ENCODE measurements at places on chromosomes 6 and 20.

DNA sequence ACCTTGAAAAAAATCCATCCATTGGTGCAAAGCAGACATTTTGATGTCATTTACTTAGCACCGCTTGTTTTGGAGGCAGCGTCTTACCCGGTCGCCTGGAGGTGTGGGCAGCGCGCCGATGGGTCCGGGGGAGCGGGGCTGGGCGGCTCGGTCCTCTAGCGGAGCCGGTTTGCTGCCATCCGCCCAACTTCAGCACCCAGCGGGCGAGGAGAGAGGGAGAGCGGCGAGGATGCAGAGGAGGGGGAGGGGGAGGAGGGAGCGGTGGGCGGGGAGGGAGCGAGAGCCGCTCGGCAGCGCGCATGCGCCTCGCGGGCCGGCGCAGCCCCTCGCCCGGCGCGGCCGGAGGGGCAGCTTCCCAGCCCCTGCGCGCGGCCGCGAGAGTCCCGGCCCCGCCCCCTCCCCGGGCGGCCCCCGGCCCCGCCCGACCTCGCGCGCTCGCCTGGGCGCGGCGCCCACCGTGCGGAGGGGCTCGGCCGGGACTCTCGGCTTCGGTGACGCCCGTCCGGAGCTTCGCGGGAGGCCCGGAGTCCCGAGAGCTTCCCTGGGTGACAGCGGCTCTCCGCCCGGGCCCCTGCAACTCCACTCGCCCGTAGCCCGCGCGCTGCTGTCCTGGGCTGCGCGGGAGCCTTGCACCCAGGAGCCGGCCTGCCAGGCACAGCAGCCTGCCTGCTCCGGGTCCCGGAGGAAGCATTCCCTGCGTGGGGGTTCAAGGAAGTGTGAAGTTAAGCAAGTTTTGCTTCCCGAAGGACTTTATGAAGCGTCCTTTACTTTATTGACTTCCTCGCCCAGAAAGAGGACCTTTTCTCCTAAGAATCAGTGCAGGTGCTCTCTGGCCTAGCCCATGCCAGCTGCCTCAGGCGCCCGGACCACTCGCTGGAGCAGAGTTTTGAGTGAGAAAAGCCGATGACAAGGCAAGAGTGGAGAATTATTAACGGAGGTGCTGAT, at the start of gene RGS17:
Gene RGS17, minus strand, starts transcription at position 246 of the 945 bp plus-strand sequence. CDS start 87,264 bp downstream, outside the sequence.
- peaks cover 23% of the 10 kb centered on the region for H3K4me1 ChIP-seq
- H3K27me3 ChIP-seq: no peaks in the 10 kb centered on the region
- DNase-seq: no peak
- H3K4me3 ChIP-seq: peak within 1 kb of the TSS; percentile 77

DNA sequence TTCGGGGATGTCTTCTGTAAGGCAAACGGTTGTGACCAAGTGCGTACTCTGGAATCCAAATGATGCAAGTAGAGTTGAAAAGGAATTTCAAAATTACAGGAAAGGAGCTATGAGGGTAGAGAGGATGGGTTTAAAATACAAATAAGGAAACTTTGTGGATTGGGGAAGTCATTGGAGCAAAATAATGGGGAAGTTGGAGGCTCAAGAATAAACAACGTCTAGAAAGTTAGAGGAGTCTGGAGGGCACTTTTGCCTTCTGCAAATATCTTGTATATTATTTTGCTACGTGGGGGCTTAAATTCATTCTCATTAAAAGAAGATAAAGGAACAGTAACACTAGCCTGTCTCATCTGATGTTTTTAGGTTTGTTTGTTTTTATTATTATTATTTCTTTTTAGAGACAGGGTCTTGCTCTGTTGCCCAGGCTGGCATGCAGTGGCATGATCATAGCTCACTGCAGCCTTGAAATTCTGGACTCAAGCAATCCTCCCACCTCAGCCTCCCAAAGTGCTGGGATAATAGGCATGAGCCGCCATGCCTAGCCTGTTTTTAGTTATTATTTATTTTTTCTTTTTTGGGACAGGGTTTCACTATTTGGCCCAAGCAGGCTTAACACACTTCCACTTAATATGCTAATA, 55.0 kb upstream of the TNFAIP3 start:
- H3K27ac ChIP-seq: peak overlapping the region; percentile 45
- no peaks in the 10 kb centered on the region for H3K36me3 ChIP-seq
- H3K4me1 ChIP-seq: peaks cover 23% of the 10 kb centered on the region
- H3K4me3 ChIP-seq: no peak overlapping the region
- no peak for DNase-seq

- peak overlapping the region; percentile 27 for H3K4me3 ChIP-seq
- DNase-seq: no peak
- no peak overlapping the region for H3K27ac ChIP-seq
- no peaks in the 10 kb centered on the region for H3K27me3 ChIP-seq
- H3K4me1 ChIP-seq: peaks cover 35% of the 10 kb centered on the region
These were observed 154.7 kb downstream of the JARID2 start for GRCh38 chr6:15400572-15401004.

- H3K36me3 ChIP-seq: no peaks in the 10 kb centered on the region
- H3K4me1 ChIP-seq: no peaks in the 10 kb centered on the region
- DNase-seq: no peak
- no peaks in the 10 kb centered on the region for H3K27me3 ChIP-seq
These were observed 189.2 kb upstream of the FERMT1 start for GRCh38 chr20:6311841-6312655.

GRCh38 chr20:34472246-34472925, 43.8 kb upstream of the DYNLRB1 start:
- no peak overlapping the region for H3K4me3 ChIP-seq
- peak overlapping the region; percentile 43 for H3K27ac ChIP-seq
- H3K27me3 ChIP-seq: no peaks in the 10 kb centered on the region
- H3K36me3 ChIP-seq: no peaks in the 10 kb centered on the region
- peaks cover 12% of the 10 kb centered on the region for H3K4me1 ChIP-seq

DNA sequence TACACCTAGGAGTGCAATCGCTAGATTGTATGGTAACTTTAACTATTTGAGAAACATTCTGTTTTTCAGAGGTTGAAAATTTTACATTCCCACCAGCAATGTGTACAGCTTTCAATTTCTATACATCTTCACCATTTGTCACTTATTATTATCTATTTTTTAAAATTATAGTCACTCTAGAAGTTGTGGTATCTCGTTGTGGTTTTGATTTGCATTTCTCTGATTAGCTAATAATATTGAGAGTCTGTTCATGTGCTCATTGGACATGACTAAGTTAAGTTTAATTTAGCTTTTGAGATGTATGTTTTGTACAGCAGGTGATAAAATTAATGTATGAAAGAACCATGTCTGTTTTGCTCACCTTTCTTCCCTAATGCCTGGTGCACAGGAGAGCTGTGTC, 34.8 kb upstream of the PLCB1 start:
- H3K4me3 ChIP-seq: no peak overlapping the region
- DNase-seq: no peak
- H3K4me1 ChIP-seq: peaks cover 19% of the 10 kb centered on the region
- no peak overlapping the region for H3K27ac ChIP-seq
- H3K36me3 ChIP-seq: no peaks in the 10 kb centered on the region

DNA sequence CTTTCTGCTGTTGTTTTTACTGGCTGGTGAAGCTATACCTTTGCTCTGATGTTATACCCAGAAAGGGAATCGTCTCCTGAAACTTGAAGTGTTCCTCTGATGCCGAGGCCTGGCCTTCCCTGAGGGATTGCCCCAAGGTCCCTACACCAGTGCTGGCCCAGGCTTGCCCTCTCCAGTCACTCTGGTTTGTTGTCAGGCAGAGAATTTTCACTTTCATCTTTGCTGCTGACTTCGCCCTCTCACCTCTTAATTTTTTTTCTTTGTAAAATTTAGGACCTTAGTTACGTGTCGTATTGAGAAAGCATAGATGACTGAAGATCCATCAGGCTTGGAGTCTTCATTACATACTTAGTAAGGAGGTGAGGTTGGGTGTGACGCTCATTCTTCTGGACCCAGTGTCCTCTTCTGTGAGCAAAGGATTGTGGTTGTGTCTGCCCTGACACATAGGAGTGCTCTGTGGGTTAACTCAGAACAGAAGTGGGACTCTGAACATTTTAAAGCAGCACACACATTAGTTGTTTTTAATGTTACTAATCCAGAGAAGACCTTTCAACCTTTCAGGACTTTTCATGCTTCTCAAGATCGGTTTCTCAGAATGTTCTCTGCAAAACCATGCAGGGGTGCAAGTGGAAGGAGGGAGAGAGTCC, 45.4 kb downstream of the TULP4 start:
- no peaks in the 10 kb centered on the region for H3K27me3 ChIP-seq
- H3K4me3 ChIP-seq: no peak overlapping the region
- no peak overlapping the region for H3K27ac ChIP-seq
- no peaks in the 10 kb centered on the region for H3K36me3 ChIP-seq
- peaks cover 23% of the 10 kb centered on the region for H3K4me1 ChIP-seq
- DNase-seq: no peak

DNA sequence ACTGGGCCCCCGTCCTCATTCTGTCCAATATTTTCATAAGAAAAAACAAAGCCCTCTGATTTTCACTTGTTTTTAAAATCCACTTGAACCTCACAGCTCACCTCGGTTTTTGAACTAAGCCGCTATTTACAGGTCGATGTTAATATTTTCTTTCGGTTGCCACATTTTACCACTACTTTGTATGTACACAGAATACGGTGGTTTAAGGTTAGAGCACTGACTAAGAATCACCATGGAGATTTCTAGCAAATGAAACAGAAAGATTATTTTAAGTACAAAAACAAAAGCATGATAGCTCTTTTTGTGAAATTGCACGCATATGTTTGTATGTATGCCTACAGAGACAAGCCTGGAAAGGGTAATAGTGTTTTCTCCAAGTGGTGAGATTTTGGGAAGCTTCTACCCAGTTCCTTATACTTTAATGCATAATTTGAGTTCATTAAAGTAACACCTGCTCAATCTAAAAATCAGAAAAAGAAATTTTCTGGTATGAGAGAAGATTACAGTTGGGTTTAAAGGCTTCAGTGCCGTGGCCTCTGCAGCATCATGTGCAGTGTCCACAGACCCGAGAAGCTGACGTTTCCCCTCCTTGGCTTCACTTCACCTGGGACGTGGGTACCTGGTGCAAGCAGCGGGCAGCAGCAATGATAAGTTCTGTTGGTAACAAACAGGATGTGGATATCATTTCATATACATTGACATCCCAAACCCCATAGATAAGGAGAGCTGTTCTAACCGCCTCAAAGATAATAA, 144.0 kb downstream of the UST start:
- no peak for DNase-seq
- peaks cover 18% of the 10 kb centered on the region for H3K4me1 ChIP-seq
- no peaks in the 10 kb centered on the region for H3K36me3 ChIP-seq
- H3K27ac ChIP-seq: no peak overlapping the region
- H3K27me3 ChIP-seq: no peaks in the 10 kb centered on the region
- no peak overlapping the region for H3K4me3 ChIP-seq

DNA sequence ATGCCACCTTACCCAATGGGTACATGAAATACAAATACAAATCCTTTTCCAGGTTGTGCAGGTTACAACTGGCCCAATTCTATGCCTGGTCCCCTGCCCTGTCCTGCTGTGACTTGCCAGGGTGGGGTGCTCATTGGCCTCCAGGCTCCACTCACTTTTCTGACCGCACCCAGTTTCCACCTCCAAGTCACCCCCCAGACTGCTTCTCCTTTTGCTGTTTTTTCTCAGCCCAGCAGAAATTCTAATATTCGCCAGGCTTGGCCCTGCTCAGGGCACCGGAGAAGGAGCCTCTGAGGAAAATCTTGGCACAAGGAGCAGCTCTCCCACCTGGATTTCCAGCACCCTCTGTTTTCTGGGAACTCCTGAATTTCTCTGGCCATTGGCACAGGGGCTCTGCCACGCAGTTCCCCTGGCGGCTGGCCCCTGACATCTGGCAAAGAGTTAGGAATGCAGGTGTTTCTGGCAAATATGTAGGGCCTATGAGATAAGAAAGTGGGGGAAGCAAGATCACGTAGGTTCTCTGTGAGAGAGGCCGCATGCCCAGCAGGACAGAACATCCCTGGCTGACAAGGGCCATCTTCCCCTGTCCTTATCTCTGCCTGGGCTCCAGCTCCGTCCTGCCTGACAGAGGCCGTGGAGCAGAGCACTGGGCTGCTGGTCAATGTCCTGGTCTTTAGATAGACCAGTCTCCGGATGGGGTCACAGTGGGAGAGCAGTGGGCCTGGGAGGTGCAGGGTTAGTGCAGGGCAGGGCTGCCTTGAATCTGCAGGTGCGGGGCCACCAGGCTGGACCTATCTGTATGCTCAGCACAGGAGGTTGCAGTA, 2.9 kb upstream of the RAET1E start:
- H3K4me3 ChIP-seq: no peak overlapping the region
- no peak for DNase-seq
- peak overlapping the region; percentile 57 for H3K27ac ChIP-seq

GRCh38 chr6:165716886-165717285, 53.8 kb upstream of the PDE10A start:
- no peaks in the 10 kb centered on the region for H3K4me1 ChIP-seq
- DNase-seq: no peak
- H3K36me3 ChIP-seq: no peaks in the 10 kb centered on the region
- no peaks in the 10 kb centered on the region for H3K27me3 ChIP-seq
- no peak overlapping the region for H3K4me3 ChIP-seq

DNA sequence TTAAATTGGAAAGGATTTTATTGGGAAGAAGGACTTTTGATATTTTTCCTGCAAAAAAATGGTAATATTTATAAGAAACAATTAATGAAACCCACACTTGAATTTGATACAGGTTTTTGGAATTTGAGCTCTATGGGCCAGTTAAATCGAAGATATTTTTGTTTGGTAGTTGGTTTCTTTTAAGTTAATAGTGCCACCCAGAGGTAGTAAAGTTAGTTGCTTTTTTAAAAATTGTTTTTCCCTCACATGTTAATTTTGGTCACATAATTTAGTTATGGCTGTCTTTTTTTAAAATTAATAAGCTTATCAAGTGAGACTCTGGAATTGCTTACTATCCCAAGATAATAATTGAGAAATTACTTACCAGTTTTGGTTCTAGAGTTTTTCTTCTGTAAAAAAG, 7.1 kb downstream of the PRIM2 start:
- no peak overlapping the region for H3K27ac ChIP-seq
- no peak overlapping the region for H3K4me3 ChIP-seq
- DNase-seq: no peak
- no peaks in the 10 kb centered on the region for H3K4me1 ChIP-seq

- H3K4me1 ChIP-seq: no peaks in the 10 kb centered on the region
- H3K27ac ChIP-seq: no peak overlapping the region
- no peak overlapping the region for H3K4me3 ChIP-seq
- H3K27me3 ChIP-seq: no peaks in the 10 kb centered on the region
- no peak for DNase-seq
These were observed 99.7 kb downstream of the PXDC1 start for GRCh38 chr6:3651698-3652229.

DNA sequence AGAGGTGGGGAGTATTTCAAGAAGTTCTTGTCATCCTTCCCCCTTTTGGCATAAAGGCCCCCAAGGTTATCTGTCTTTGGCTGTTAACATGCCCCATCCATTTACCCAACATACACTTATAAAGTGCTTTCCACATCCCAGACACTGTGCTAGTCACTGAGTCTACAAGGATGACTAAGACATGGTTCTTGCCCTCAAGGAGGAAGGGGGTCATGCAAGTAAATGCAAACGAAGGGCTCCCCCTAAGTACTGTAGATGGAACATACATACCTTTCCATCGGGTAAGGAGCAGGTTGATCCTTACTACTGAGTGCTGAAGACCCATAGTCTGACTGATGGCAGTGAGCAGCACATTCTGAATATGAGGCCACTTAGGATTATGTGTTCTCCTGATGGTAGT, 38.3 kb downstream of the HECA start:
- H3K4me3 ChIP-seq: no peak overlapping the region
- H3K27ac ChIP-seq: no peak overlapping the region
- H3K4me1 ChIP-seq: no peaks in the 10 kb centered on the region

- peaks cover 63% of the 10 kb centered on the region for H3K4me1 ChIP-seq
- DNase-seq: no peak
- H3K27me3 ChIP-seq: no peaks in the 10 kb centered on the region
- peak overlapping the region; percentile 13 for H3K27ac ChIP-seq
- no peak overlapping the region for H3K4me3 ChIP-seq
These were observed 31.2 kb downstream of the PKIG start for GRCh38 chr20:44613575-44613974.

Data from vagina (tissue), 2 donors.